ENCODE measurements at places on chromosomes 7 and 10.

GRCh38 chr10:126222736-126223511 is 165.4 kb downstream of the ADAM12 start:
- no peak for DNase-seq

DNA sequence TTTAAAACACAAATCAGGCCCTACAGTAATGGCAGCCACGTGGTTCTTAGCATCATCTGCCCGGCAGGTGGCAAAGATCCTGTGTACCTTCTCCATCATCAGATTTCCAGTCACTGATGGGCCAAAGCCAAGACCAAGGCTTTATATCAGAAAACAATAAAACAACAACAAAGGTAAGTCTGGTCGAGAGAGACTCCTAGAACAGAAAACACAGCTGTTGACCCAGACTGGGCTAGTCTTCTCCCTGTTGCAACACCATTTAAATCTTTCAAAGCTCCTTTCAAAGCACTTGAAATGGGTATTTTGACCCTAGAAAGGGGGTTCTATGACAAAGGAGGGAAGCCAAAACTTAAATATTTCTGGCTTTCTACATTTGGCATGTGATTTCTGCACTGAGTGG is 285.6 kb downstream of the IPMK start:
- no peak for DNase-seq

GRCh38 chr10:22453948-22454591 is 108.8 kb downstream of the SPAG6 start:
- DNase-seq = no peak

GRCh38 chr7:104096683-104097082 is 107.2 kb upstream of the RELN start:
- no peak for DNase-seq

DNA sequence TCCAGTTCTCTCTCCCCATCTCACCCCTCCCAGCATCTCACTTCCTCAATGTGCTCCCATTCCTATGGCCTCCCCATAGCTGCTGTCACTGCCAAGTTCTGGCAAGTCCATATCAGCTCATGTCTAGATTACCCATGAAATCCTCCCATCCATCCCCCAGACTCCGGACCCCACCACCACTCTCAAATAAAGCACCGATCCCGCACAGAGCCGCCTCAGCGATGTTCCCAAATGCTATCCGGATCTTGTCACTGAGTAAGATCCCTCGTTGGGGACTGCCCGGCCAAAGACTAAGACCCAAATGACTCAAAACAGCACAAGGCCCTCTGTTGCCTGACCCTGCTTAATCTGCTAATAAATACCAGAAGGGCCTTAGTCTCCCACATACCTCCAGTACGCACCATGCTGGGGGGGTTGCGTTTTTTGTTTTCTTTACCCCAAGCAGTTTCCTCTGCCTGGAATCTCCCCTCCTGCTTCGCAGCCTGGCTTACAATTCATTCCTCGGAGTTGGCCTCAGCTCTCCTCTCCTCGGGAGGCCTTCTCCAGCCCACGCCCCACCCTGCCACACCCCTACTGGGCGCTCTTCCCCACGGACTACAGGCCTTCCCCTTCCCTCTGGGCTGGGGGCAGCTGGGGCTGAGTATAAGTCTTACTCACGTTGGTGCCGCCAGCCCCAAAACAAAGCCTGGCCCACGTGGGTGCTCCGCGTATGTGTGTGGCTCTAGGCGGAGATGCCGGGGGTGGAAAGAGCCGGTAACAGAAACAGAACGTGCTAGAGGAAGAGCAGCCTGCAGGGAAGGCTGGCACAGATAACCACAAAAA is 1.8 kb upstream of the DUSP5 start:
- DNase-seq = no peak

DNA sequence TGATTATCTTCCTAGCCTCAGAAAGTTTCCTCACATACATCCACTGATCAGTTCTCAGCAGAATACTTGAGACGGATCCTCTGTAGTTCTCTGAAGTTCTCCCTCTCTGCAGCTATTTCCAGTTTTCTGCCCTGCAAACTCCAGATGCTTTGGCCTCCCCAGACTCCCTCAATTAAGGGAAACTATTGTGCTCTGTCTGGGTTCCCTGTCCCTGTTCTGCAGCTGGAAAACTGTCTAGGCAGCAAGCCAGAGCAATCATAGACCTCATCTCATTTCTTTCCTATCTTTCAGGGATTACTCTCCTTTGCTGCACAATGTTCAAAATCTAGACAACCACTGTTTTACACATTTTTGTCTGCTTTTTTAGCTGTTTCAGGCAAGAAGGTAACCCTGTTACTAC is 9.2 kb downstream of the MICU1 start:
- DNase-seq = no peak

DNA sequence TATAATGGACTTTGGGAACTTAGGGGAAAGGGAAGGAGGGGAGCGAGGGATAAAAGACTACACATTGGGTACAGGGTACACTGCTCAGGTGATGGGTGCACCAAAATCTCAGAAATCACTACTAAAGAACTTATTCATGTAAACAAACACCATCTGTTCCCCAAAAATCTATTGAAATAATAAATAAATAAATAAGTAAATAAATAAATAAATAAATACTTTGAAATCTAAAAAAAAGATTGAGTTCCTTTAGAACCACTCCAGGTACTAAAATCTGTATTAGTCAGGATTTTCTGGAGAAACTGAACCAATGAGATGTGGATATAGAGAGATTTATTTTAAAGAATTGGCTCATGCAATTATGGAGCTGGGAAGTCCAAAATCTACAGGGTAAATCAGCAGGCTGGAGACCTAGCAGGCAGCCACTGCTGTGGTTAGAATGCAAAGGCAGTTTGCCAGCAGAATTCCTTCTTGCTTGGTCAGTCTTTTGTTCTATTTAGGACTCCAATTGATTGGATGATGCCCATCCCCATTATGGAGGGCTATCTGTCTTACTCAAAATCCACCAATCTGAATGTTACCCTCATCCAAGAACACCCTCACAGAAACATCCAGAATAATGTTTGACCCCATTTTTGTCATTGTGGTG is 8.9 kb downstream of the IGFBP1 start:
- DNase-seq = no peak

Data from epithelial cell of proximal tubule (primary cell).